Kidney (tissue), 22 donors: ENCODE measurements at places on chromosomes 3 and 15. TPM values are rescaled to one million over a fixed set of nuclear protein-coding genes. Genes with fewer than 3 reads are reported as not detected.

ZNF445 gene
- polyA plus RNA-seq, result 2.3 TPM

GRK7 gene
- not detected for polyA plus RNA-seq

CSPG5 gene
- polyA plus RNA-seq, result 0.67 TPM

LIPC gene
- 21.6 TPM for polyA plus RNA-seq

ELL3 gene
- 2.7 TPM for polyA plus RNA-seq

MESP2 gene
- 0.24 TPM for polyA plus RNA-seq

GRCh38 chr15:51369451-51369761 lies 28.0 kb downstream of the GLDN start:
- H3K27ac ChIP-seq, result no peak overlapping the region
- H3K4me3 ChIP-seq, result no peak overlapping the region
- H3K4me1 ChIP-seq, result no peaks in the 10 kb centered on the region

DNA sequence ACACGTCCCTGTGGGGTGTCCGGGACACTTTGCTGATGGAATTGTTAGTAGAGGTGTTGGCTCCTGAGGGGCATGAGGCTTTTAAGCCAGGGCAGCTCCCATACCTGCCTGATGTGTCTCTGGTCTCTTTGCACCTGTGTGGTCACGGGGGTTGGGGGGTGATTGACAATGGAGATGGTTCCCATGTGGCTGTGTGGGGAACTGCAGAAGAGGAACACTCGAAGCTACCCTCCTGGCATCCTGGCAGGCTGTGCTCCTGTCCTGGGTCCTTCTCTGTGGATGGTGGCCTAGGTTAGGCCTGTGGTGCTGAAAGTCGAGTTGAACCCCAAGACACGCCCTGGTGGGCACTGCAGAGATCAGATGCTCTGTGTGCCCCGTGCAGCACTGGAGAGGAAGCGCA lies 73.4 kb downstream of the HMCES start:
- H3K27me3 ChIP-seq, result no peaks in the 10 kb centered on the region
- H3K27ac ChIP-seq, result no peak overlapping the region
- no peak overlapping the region for H3K4me3 ChIP-seq
- no peak for DNase-seq
- H3K36me3 ChIP-seq, result no peaks in the 10 kb centered on the region
- peaks cover 4% of the 10 kb centered on the region for H3K4me1 ChIP-seq

- H3K27me3 ChIP-seq, result no peaks in the 10 kb centered on the region
- no peak for DNase-seq
- peaks cover 51% of the 10 kb centered on the region for H3K4me1 ChIP-seq
- peak overlapping the region; percentile 63 for H3K27ac ChIP-seq
- H3K36me3 ChIP-seq, result no peaks in the 10 kb centered on the region
These were observed 63.7 kb downstream of the KLF15 start for GRCh38 chr3:126293370-126294082.

- H3K27ac ChIP-seq, result no peak overlapping the region
- H3K4me3 ChIP-seq, result no peak overlapping the region
- no peaks in the 10 kb centered on the region for H3K27me3 ChIP-seq
These were observed 15.0 kb upstream of the RORA start for GRCh38 chr15:61243983-61244593.

DNA sequence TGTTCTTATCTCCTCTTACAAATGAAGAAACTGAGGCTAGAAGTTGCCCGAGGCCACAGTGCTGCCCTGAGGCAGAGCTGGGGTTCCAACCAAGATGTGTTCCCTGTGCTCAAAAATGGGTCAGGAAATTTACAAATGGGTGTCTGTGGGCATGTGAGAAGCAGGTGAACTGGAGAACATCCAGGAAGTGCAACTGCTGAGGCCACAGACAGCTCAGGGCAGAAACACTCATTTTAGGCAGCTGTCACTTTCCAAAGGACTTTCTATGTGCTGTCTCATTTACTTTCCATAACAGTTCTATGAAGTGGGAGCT lies 47.2 kb upstream of the ATP2B2 start:
- DNase-seq, result no peak
- H3K27ac ChIP-seq, result no peak overlapping the region
- no peaks in the 10 kb centered on the region for H3K27me3 ChIP-seq

GRCh38 chr3:69240651-69241568 lies 118.5 kb upstream of the LMOD3 start:
- H3K27ac ChIP-seq, result peak overlapping the region; percentile 5
- H3K27me3 ChIP-seq, result no peaks in the 10 kb centered on the region
- peak; percentile 49 for DNase-seq
- peaks cover 25% of the 10 kb centered on the region for H3K4me1 ChIP-seq

GRCh38 chr15:52464040-52464439 lies 64.6 kb downstream of the MYO5A start:
- no peak for DNase-seq
- H3K4me1 ChIP-seq, result no peaks in the 10 kb centered on the region
- H3K27ac ChIP-seq, result no peak overlapping the region
- H3K36me3 ChIP-seq, result no peaks in the 10 kb centered on the region
- no peak overlapping the region for H3K4me3 ChIP-seq

DNA sequence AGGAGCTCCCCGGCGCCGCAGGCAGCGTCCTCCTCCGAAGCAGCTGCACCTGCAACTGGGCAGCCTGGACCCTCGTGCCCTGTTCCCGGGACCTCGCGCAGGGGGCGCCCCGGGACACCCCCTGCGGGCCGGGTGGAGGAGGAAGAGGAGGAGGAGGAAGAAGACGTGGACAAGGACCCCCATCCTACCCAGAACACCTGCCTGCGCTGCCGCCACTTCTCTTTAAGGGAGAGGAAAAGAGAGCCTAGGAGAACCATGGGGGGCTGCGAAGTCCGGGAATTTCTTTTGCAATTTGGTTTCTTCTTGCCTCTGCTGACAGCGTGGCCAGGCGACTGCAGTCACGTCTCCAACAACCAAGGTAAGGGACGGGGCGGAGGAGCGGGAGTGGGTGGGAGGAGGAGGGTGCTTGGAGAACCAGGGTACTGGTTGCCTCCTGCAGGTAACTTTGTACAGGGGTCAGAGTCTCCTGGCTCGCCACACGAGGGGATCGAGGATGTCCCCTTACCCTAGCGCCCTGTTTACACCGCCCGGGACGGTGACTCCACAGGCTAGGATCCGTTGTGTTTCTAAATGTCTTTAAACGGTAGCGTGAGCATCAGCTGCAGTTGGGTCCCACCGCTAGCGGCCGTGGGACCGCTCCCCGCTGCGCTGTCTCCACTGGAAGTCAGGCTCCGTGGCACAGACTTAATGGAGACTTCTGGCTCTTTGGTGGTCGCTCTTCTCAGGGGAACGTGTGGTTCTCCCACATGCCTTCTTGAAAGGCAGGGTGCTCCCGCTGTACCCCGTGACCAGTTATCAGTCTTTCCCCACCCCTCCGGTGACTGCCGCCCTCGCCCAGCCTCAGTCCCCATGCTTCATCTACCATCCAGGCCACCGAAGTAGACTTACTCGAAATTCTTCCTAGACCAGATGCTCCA lies 515 bp downstream of the EPHA6 start:
- peak overlapping the region; percentile 64 for H3K4me3 ChIP-seq
- DNase-seq, result peak; percentile 30
- H3K36me3 ChIP-seq, result no peaks in the 10 kb centered on the region
- peaks cover 5% of the 10 kb centered on the region for H3K4me1 ChIP-seq
- no peak overlapping the region for H3K27ac ChIP-seq
- peaks cover 6% of the 10 kb centered on the region for H3K27me3 ChIP-seq

DNA sequence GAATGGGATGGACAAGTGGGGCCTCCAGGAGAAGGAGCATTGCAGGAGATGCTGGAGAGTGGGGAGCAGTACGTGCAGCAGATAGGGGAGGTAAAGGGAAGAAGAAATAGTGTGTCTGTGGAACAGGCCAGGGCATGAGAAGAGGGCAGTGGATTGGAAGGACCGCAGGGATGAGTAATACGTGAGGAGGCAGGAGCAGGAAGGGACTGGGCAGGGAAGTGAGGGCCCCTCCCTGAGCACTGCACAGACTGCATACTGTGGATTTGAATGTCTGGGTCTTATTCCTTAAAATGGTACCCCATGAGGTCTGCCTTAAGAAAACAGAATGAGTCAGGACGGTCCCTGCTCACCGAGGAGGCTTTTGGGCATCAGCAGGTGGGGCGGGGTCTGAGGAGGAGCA lies 210.0 kb upstream of the NDN start:
- H3K27ac ChIP-seq, result no peak overlapping the region
- no peaks in the 10 kb centered on the region for H3K36me3 ChIP-seq
- H3K4me3 ChIP-seq, result peak overlapping the region; percentile 4
- H3K4me1 ChIP-seq, result no peaks in the 10 kb centered on the region

- no peaks in the 10 kb centered on the region for H3K27me3 ChIP-seq
- DNase-seq, result no peak
- no peaks in the 10 kb centered on the region for H3K36me3 ChIP-seq
- no peak overlapping the region for H3K4me3 ChIP-seq
- H3K27ac ChIP-seq, result no peak overlapping the region
These were observed 28.1 kb downstream of the LSAMP start for GRCh38 chr3:116417151-116417550.

GRCh38 chr15:55770806-55771205 lies 27.9 kb upstream of the PRTG start:
- H3K4me3 ChIP-seq, result no peak overlapping the region
- H3K36me3 ChIP-seq, result no peaks in the 10 kb centered on the region
- no peak overlapping the region for H3K27ac ChIP-seq
- no peaks in the 10 kb centered on the region for H3K4me1 ChIP-seq

- H3K27me3 ChIP-seq, result no peaks in the 10 kb centered on the region
- H3K36me3 ChIP-seq, result no peaks in the 10 kb centered on the region
- H3K4me1 ChIP-seq, result peaks cover 10% of the 10 kb centered on the region
These were observed 143.3 kb downstream of the SMAD6 start for GRCh38 chr15:66845266-66845785.

GRCh38 chr3:194328053-194328657 lies 23.0 kb downstream of the CPN2 start:
- peaks cover 2% of the 10 kb centered on the region for H3K36me3 ChIP-seq
- no peak overlapping the region for H3K4me3 ChIP-seq
- DNase-seq, result peak; percentile 71
- H3K4me1 ChIP-seq, result peaks cover 12% of the 10 kb centered on the region
- peaks cover 12% of the 10 kb centered on the region for H3K27me3 ChIP-seq

DNA sequence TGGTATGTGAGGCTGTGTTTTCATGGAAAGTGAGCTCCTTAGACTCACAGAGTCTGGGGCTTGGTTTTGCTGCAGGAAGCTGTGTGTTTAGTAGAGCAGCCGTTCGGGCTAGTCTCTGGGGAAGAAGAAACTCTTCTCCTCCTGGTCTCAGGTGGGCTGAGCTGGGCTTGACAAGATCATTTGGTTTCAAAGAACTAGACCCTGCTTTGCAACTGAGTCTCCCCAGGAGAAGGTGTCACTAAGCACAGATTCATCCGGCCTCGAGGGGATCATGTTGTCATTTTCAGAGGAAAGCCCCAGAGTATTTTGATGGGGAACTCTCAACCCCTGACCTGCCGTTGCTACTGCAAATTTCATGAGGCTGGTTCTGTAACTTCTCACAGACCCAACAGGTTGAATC lies 188.5 kb downstream of the FAM43A start:
- no peak overlapping the region for H3K27ac ChIP-seq
- no peaks in the 10 kb centered on the region for H3K36me3 ChIP-seq
- H3K4me3 ChIP-seq, result no peak overlapping the region
- no peaks in the 10 kb centered on the region for H3K27me3 ChIP-seq
- no peak for DNase-seq
- no peaks in the 10 kb centered on the region for H3K4me1 ChIP-seq
